Neural progenitor cell (in vitro differentiated cells): ENCODE measurements at places on chromosomes 5 and 9.

- peak; percentile 21 for DNase-seq
These were observed 151.0 kb upstream of the MSX2 start for GRCh38 chr5:174573221-174573994.

- no peak for DNase-seq
These were observed 892 bp upstream of the TNC start for GRCh38 chr9:115118879-115119218.

DNA sequence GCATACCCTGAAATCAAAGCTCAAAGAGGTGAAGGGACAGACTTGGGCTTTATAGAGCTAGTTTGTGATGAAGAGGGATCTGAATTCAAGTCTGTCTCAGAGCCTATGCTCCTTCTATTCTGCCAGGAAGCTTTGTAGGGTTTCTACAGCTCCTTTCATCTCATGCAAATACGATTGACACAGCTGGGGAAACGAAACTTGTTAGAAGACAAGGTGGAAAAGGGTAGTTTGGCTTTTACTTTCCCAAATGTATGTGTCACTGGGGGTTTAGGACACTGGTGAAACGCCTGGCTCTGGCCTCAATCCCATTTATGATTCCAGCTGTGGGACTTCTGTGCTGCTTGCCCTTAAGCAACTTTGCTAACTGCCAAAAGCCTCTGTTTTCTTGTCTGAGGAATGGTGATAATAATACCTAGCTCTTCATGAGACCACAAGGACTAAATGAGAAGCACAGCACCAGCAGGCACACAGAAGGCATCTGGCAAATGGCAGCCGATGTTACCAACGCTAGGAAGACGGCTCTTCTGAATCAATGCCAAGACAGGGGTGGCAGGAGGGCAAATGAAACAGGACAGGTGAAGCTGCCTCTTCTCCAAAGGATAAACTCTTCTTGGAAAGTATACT is 70.3 kb upstream of the EQTN start:
- DNase-seq: no peak

GRCh38 chr9:88936132-88936531 is 55.1 kb upstream of the S1PR3 start:
- no peak for DNase-seq

GRCh38 chr9:82882748-82883147 is 180.2 kb downstream of the RASEF start:
- no peak for DNase-seq

DNA sequence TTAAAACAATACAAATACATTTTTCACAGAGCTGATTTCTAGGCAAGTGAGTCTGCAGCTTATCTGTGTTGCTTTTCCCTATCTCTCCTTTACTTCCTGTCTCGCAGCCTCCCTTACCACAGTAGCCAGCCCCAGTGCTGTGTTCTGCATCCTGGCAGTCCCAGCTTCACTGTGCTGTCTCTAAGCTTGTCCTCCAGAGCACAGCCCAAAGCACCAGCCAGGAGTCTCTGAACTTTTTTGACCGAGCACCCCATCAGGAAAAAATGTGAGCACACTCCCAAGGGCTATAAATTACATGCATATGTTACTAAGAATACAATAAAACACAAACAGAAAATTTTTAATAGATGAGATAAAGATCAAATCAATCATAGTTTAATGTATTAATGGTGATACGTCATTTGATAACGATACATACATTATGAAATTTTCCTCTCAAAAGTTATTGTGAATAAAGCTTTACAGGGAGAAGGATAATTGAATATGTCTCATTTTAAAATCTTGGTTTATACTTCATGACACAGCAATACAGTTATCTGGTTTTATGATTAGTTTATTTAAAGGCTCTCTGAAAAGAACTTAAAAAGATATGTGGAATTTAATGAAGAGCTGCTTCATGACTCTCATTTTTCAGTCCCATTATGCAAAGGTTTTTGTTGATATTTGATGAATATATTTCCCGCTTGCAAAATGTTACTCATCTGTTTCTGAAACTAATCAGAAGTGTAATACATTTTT is 7.3 kb upstream of the RHOBTB3 start:
- DNase-seq: no peak

- no peak for DNase-seq
These were observed 15.8 kb downstream of the ZDHHC21 start for GRCh38 chr9:14677396-14677795.

DNA sequence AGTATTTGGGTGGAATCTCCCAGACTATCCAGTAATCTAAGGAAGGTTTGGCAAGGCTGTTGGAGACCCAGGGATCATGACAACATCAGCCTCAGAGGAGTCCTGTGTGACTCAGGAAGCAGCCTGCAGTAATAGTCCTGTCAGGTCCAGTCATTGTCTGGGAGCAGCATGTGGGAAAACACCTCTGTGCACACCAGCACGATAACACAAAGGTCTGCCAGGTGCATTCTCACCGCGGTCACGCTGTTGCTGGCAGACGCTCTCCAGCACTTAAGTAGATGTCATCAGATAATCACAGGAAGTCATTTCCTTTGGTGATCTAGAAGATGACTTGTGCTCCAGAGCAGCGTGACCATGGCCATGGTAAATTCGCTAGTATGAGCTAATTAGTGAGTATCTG is 99.2 kb upstream of the IQGAP2 start:
- DNase-seq: no peak

GRCh38 chr9:135960411-135961276 is 529 bp downstream of the UBAC1 start:
- DNase-seq: peak; percentile 75

GRCh38 chr5:77172713-77173328 is 37.7 kb upstream of the PDE8B start:
- DNase-seq: no peak

DNA sequence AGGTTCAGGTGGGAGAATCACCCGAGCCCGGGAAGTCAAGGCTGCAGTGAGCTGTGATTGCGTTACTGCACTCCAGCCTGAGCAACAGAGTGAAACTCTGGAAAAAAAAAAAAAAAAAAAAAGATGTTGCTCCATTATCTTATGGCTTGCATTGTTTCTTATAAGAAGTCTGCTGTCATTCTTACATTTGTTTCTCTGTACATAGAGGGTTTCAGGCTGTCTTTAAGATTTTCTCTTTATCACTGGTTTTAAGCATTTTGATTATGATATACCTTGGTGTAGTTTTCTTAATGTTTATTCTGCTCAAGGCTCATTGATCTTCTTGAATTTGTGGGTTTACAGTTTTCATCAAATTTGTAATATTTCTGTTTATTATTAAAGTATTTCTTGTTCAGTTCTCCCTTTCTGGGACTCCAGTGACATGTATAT is 35.2 kb downstream of the MVB12B start:
- DNase-seq: no peak

DNA sequence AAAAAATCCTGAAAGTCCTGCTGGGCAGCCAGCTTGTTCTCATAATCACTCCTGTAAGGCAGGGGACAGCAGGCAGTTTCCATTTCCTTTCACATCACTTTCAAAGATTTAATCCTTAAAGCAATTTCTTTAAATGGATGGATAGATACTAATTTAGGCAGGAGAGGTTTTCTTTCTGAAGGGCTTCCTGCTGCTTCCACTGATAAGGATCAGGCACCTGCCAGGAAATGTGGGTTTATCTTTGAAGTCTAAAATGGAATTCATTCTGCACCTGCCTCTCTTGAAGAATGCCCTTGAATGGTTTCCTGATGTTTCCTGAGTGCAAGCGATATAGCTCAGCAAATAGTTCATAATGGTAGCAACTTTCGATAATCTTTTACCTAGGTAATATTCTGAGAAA is 64.5 kb downstream of the STARD4 start:
- peak; percentile 48 for DNase-seq

DNA sequence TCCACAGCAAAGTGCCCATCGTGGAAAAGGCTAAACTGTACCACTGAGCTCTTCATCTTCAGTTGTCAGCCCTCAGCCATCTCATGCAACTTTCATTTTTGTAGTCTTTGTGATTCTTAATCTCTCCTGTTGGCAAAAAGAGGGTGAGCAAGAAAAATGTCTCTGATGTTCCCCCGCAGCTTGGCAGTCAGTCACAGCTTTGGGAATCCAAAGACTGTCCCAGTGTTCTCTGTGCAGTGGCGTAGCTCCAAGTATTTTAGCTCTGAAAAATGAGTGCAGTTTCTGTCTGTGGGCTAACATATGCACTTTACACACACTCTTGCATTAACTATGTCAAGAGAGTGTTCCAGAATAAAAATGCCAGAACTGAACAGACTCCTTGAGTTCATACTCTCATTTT is 372.2 kb downstream of the TMEM232 start:
- no peak for DNase-seq

DNA sequence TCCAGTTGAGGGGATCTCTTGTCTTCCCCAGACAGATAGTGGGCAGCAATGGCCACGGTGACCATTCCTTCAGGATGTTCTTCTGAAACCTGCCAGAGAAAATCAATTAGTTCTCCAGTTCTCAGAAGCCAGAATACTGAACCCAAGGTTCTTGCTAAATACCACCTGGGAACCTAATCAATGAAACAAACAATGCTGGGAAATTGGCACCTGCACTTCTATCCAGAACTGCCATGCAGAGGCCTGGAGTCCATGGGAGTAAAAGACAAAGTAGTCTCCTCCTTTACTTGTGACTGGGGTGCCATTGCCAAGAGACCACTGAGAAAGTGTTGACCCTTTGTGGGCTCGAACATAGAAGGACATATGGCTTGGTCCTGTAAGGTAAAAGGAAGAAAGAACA is 45.7 kb downstream of the ERMP1 start:
- no peak for DNase-seq

DNA sequence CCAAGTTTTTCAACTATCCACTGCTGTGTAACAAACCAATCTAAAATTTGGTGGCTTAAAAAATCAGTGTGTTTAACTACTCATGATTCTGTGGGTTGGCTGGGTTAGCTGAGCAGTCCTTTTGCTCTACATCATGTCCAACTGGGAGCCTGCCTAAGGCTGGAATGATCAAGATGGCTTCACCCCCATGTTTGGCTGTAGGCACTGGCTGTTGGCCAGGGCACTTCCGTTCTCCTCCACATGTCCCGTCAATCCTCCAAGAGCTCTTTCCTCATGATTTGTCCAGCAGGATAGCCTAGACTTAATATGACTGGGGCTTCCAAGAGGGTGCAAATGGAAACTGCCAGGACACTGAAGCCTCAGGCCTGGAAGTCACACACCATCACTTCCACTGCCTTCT is 17.0 kb upstream of the TSSK1B start:
- no peak for DNase-seq

DNA sequence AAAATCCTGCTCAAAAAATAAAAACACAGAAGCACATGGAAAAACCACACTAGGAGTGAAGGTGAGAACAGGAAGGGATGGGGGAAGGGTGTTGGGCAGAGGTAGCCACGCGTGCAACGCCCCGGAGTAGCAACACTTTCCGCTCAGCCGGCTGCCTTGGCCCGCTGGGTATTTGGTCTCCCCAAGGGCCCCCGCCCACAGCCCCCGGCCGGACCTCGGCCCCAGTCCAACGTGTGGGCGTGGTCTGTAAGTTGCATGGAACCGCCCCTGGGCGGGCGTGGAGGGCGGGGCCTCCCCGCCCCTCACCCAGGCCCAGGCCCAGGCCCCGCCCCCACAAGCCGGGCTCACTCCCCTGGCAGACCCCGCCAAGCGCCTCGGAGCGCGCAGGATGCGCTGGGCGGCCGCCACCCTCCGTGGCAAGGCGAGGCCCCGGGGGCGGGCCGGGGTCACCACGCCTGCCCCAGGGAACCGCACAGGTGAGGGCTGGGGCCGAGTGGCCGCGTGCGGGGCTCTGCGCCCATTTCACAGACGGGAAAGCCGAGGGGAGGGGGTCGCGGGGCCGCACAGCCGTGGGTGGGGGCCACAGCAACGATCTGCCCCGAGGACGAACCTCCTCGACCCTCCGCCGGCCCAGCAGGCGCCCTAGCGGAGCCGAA is at the start of gene SUSD3:
SUSD3 (plus strand) TSS at position 347 of the 656 bp plus-strand sequence; CDS start at position 389, 42 bp downstream.
- peak; percentile 93 for DNase-seq

GRCh38 chr9:124444166-124444565 is 6.1 kb upstream of the ADGRD2 start:
- DNase-seq: no peak

GRCh38 chr9:127742435-127743088 is 7.5 kb upstream of the TOR2A start:
- DNase-seq: peak; percentile 90

DNA sequence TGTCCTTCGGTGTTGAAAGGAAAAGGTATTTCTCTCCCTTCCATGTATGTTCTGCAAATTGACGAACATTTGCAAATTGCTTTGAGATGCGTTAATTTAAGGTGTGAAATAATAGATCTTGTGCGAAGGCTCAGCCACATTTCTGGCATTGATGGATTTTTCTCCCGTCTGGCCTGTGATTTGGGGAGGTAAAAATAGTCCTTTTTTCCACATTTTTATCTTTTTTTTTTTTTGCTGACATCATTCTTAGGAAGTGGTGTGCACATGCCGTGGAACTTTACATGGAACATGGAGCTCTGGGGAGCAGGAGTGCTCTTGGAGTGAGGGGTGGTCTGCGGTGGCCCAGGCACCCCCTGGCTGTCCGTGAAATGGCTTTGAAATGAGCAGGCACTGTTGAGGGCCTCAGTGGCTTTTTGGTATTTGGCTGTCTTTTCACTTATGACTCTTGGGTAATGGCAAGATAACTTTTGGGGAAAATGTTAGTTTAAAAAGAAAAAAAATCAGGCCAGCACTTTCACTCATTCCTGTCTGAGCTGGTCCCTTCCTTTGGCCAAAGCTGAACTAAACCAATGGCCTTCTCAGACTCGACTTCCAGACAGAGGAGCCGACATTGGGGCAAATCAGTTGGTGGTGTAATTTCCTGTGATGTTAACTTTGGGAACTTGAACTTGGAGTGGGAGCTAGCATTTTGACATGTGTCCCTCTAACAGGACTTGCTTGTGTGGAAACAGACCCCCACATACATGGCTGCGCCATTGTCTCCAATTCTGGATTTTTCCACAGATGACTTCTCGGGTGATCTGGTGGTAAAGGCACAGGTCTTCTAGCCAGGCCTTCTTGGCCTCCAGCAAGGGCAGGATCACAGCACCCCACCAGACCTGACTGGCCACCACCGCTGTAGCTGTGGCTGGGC is 4.2 kb downstream of the NEK6 start:
- DNase-seq: no peak

DNA sequence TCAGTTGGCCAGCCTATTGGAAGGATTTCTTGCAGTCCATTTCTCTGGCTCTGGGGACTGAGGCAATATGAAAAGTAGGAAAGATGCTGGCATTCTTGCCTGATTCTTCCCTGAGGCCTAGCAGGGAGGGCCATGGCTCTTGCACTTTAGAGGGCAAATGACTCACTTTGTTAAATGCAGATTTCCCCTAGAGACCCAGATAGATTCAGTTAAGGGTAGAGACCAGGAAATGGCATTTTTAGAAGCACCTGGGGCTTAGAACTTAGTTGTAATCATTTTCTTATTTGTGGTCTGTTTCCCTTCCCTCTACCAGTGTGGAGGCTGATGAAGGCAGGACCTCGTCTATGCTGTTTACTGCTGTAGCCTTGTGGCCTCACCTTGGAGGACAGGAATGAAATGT is 112.8 kb upstream of the NR3C1 start:
- DNase-seq: no peak
